ENCODE measurements at places on chromosomes 2 and 18.

DNA sequence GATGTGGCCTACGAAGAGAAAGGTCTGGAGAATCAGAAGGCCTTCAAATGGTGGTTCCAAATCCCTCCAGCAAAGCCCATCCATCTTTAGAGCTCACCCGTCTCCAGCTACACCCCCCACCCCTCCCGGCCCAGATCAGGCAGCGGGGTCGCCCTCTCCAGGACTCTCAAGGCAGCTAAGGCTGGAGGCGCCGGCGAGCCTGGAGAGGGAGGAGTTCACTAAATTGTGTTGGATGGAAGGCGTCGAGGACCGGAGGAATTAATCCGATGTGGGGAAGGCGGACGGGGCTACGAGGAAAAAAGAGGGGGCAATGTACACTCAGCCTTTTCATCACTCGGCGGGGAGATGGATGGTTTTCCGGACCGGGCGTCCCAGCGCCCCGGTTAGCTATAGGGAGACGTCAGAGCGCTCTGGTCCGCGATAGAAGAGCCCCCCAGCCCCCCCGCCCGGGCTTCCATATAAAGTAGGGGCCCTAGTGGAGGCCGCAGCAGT, at the start of gene GRP:
TSS of gene GRP (plus strand) at position 487 of the 492 bp plus-strand sequence. CDS start 108 bp downstream, outside the sequence.
- DNase-seq = no peak

DNA sequence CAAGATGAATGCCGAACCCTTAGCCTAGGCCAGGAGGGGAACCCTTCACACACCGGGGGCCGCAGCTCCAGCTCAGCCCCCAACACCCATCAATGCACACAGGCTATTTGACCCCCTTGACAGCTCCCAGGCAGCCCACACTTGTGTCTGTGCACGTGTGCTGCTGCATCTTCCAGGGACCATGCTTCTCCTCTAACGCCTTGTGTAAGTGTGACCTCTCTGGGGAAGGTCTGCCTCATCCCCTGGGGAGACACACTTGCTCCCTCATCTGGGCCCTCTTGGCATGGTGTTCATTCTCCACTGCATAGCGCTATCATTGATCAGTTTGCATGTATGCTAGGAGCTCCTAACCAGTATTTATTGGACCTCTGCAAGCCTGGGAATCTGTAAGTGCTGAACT, 120.0 kb upstream of the FHL2 start:
- DNase-seq = no peak

DNA sequence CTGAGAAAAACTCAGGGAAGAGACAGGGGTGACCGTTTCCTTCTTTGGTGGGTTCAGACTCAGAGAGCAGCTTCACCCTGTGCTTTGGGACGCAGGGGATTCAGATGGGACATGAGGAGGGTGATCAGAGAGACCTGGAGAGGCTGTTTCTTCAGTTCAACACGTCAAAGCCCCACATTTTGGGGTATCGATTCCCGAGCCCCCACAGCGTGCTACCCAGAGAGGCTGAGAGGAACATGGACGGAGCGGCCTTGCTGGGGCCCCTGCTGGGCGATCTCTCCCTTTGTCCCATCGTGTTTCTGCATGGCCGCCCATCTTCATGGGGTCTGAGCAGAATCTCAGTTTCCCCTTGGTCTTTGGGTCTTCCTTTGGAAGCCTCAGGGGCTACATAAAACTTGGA, 38.2 kb upstream of the PXDN start:
- DNase-seq = no peak

DNA sequence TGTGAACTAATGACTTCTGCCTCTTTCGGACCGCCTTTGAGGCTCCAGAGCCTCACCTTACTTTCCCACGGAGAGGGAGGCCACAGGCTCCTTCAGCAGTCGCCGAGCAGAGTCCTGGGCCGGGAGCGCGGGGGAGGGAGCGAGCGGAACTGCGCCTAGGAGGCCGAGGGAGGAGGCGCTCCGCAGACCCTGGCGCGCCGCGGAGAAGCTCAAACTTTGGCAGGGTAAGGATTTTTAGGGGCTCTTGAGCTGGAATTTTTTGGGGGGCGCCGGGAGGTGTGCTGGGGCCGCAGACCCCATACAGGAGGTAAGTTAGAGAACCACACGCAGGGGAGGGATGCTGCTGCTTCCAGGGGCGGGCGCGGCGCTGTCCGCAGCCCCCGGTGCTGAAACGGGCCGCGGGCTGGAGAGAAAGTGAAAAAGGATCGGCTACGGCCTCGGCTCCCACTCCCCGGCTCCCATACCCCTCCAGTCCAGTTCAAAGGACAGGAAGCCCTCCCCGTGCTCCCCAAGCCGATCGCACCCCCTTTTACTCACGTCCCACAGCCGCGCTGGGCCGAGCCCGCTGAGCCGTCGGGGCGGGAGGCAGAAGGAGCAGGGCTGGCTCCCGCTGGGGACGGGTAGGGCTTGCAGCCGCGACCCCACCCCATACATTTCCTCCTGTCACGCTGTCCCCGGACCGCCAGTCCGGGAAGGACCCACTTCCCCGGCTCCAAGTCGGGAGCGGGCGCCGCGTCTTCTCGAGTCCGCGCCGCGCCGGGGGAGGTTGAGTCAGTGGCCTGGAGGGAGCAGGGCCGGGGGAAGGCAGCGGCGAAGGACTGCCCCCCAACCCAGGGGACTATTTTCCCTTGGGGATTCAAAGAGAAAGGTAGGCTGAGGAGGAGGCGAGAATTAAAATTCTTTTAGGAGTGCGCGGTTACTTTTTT, at the start of gene CNGA3:
TSS of gene CNGA3 (plus strand) at position 146 of the 926 bp plus-strand sequence. CDS start 23,520 bp downstream, outside the sequence.
- DNase-seq = no peak

DNA sequence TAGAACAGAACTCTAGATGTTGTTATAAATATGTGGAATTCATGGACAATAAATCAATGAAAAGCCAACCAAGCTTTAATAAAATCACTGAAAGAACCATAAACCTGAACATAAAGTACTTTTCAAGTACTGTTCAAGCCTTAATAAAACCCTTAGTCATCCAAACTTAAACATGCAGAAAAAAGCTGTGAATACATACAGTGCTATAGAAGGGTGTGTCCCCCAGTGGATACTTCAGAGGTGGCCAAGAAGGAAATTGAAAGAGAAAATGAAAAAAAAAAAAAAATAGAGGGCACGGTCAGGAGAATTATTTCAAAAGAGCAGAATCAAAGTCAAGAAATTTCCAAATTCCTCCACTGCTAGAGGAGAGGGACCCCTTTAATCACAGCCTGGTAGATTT, 141.1 kb downstream of the SP100 start:
- no peak for DNase-seq

- no peak for DNase-seq
These were observed 36.7 kb downstream of the SLC9A4 start for GRCh38 chr2:102509749-102510148.

DNA sequence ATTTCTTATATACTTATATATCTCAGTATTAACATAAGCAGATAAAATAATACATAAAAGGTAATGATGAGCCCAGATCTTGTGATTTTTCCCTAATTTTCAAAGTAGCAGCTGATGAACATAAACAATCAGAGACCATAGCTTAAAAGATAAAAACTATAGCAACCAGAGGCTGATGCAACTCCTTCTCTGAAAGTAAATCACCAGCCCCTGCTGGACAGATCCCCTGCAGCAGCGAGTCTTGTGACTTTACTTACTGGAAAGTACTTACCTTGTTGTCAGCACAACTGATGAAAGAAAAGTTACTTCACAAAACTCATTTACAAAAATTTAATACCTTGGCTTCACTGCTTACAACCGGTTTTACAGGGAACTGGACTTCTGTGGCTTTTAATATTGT, 67.3 kb downstream of the GORASP2 start:
- no peak for DNase-seq

DNA sequence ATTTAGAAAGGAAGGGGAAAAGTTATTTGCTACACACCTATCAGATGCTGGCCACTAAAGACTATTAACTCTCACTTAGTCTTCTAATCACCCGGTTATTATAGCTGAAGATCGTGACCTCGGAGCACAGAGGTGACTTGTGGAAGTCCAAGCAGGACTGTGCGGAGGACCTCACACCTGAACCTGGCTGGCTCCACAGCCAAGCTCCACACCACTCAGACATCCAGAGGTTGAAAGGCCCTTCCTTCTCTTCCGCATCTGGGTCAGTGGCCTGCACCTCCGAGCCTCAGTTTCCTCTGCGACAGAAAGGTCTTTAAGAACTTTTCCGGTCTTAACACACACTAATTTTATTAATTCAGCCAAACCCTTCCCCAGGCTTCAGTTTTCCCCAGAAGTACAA, 57.9 kb downstream of the TNS1 start:
- DNase-seq = no peak

Data from activated CD4-positive, CD25-positive, alpha-beta regulatory T cell treated with anti-CD3 and anti-CD28 coated beads, Interleukin-2, amount 50 U/mL, for 72 hours (primary cell).